ENCODE measurements at places on chromosomes 11 and 22. TPM values are rescaled to one million over a fixed set of nuclear protein-coding genes. Genes with fewer than 3 reads are reported as not detected.

The SHISAL1 gene
- 38.3 TPM for total RNA-seq

The LTO1 gene
- 52.6 TPM for total RNA-seq

The LDHA gene
- total RNA-seq = 255 TPM

The OOSP2 gene
- not detected for total RNA-seq

The CCDC157 gene
- 5.9 TPM for total RNA-seq

The FADS2 gene
- 246 TPM for total RNA-seq

The MMP3 gene
- total RNA-seq = not detected

The CATSPER1 gene
- not detected for total RNA-seq

The SULT4A1 gene
- 202 TPM for total RNA-seq

DNA sequence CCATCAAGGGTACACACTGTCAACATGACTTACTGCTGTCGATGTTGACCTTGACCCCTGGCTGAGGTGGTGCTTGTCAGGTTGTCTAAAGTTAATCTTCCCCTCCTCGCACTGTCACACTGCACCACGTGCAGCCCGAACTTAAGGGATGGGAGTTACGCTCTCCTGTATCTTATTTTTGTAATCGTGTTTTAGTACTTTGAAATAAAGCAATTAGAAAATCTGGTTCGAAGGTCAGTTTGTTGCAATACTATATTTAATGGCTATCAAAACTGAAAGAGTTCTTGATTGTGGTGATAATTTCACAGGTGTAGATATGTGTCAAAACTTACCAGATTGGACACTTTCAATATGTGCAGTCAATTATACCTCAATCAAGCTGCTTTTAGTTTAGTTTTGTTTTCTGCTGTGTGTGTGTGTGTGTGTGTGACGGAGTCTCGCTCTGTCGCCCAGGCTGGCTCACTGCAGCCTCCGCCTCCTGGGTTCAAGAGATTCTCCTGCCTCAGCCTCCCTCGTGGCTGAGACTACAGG lies 10.7 kb upstream of the ST14 start:
- DNase-seq = no peak

DNA sequence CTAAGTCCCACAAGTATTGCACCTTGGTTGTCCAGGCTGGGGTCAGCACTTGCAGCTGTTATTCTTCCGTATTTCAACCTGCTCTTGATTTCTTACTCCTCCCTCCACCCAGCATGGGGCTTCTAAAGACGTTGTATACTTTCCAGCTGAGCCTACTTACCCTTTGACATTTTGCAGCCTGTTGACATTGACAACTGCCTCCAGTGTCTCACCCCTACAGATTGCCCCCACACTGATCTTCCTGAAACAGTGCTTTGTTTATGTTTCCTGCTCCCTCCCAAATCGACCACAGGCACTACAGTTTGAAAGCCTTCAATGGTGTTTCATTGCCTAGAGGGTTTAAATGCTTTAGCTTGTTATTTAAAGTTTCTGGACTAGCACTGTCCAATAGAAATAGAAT lies 56.6 kb downstream of the FAM83F start:
- no peak for DNase-seq

DNA sequence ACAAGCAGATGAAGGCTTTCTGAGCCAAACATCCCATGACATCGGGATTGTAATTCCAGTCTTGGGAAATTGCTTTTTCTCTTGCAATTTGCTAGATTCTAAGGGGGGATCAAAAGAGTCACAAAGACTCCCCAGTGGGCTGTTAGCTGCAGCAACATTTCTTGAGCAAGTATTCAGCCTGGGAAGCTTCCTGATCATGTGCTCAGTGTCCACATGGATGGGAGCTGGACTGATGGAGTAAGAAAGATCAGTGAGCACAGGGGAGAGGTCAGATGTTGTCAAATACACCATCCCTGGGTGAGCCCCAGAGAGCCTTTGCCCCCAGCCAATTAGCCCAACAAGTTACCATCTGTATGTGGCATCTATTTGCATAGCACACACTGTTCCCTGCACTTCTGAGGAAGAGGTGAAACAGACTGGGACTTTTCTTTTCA lies 10.2 kb upstream of the GRK3 start:
- no peak for DNase-seq

DNA sequence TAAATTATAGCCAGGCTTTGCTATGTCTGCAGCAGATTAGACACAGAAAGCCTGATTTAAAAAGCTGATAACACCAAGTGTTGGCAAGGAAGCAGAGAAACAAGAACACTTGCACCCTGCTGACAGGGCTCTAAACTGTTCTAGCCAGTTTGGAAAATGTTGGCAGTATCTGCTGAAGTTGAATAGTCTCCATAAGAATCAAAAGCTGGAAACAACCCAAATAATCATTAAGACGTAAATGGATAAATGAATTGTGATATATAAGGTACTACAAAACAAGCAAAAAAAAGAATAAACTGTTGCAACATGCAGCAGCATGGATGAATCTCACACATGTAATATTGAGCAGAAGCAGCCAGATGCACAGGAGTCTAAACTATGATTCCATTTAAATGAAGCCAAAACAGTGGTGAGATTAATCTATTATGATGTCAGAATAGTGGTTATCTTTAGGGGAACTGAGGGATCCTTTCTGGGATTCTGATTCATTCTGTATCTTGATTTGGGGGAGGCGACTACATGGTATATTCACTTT lies 40.4 kb upstream of the ADORA2A start:
- no peak for DNase-seq

DNA sequence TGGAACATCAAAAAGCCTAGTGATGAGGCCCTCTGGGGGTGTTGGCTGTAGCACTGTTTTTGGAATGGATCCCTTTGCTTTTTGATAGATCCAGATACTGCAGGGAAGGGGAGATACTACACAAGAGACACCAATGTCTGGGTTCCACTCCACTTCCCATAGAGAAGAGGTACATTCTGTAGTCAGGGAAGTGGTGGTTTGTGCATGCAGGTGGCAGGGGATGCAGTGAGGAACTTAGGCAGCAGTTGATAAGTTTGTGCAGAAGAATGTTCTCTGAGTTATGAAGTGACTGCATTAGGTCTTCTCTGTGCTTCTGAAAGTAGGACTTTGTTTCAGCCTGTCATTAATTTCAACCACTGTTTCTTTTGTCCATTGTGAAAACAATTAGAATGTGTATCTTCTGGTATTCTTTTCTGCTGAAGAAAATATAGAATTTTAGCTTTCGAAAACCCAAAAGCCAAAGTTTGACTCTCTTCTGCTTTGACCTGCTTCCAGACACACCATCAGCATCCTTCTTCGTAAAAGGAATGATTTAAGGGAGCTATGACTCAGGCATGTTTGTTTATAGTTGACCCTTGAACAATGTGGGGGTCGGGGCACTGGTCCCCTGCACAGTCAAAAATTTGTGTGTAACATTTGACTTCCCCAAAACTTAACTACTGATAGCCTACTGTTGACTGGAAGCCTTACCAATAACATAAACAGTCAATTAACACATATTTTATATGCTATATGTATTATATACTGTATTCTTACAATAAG lies 25.6 kb downstream of the PANX1 start:
- no peak for DNase-seq

GRCh38 chr22:20571531-20572007 lies 64.2 kb downstream of the MED15 start:
- DNase-seq = no peak

- no peak for DNase-seq
Measured at GRCh38 chr11:134835561-134835960, 423.5 kb upstream of the B3GAT1 start.

GRCh38 chr11:88312628-88313027 lies 24.9 kb downstream of the CTSC start:
- no peak for DNase-seq
